Type B pancreatic cell (in vitro differentiated cells): ENCODE measurements at places on chromosomes 16 and 17.
A peak's percentile ranks its signal among the peaks of the same experiment; 100 is the strongest.

DNA sequence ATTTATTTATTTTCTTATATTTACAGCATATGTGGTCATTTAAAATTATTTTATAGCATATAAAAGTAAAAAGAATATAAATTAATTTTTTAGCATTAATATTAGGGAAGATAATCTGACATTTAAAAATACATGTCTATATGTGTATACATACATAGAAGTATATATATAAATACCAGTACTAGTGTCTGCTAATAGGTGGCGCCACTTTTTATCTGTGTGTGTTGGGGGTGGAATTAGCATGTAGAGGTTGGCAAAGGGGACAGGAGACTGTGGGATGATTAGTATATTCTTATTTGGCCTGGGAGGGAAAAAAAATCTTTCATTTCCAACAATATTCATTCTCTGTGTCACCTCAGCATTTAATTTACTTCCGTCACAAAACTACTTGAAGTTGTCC is 359.1 kb downstream of the WWOX start:
- no peak for DNase-seq

DNA sequence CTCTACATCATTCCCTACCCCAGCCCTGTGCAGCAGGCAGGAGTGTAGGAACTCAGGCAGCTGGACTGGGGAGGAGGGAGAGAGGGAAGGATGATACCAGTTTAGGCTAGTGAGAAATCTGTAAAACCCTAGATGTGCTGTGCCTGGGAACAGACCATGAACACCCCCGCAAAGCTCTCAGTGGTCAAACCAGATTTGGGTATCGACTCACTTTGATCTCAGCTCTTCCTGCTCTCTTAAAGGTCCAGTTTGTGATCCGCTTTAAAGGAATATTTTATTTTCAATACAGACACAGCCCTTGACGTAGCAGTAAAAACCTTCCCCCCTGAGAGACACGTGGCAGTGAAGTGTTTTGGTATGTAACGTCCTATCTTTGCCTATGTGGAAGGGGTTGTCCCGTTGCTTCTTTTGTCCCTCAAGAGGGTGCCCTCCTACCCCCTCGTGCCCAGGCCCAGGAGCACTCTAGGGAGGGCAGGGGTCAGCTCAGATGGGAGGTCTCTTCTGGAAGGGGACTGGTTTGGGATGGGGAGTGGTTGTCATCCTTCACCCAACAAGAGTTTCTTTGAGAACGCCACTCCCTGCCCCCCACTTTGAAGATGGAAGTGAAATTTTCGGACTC is 19.3 kb upstream of the TBX2 start:
- no peak for DNase-seq

DNA sequence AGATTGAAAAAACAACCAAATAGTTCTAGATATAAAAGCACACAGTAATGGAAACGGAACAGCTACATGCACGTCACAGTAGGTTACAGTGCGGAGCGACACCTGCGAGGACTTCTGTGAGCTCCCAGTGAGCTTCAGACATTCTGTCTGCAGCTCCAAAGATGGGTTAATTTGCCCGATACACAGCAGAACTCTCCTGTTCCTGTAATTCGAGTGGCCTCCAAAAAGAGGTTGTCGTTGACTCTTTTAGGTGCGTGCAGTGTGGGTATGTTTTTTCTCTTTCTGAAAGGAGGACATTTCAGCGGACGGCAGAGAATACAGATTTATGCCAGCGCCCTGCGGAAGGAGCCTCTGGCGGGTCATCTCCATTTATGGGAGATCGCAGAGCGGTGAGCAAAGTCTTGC is 2.9 kb downstream of the OR1F1 start:
- DNase-seq, result no peak

DNA sequence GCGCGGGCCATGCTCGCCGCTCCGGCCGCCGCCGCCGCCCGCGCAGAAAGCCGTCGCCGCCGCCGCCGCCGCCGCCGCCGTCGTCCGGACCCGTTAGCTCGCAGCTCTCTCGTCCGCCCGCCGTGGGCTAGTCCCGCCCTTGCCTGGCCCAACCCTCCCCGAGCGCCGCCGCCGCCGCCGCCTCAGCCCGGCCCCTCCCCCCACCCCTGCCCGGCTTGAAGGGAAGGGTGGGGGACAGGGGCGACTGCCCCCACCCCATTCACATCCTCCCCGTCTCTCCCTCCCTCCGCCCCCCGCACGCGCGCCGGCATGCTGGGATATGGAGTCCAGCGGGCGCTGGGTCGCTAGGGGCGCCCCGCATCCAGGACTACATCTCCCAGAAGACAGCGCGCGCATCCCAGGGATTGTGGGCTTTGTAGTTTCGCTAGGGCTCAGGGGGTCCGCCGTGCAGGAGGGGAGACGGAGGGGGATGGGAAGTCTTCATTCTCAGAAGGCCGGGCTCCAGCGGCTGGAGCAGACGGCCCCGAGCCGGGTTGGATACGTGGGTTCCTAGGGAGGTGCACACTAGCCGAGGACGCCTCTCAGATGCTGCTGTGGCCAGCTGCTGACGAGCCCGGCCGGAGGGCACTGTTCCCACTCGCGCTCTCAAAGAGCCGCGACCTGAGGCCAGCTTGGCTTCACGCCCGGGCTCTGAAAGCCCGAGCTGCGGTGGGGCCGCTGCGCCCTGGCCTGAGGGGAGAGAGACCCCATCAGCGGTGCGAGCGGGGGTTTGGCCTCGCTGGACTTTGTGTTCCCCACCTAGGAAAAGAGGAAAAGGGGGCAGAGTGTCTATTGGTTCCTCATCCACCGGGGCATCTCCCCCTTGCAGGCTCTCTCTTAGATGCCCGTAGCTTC is at the start of gene ST3GAL2:
Gene ST3GAL2 (minus strand): TSS at position 132 of the 894 bp plus-strand sequence. CDS start 40,570 bp downstream, outside the sequence.
- DNase-seq, result peak; percentile 96
